Stimulated activated CD8-positive, alpha-beta memory T cell treated with anti-CD3 and anti-CD28 coated beads, Interleukin-7, amount 100 ng/mL, for 1 hour (primary cell): ENCODE measurements at places on chromosomes 3 and 15.

DNA sequence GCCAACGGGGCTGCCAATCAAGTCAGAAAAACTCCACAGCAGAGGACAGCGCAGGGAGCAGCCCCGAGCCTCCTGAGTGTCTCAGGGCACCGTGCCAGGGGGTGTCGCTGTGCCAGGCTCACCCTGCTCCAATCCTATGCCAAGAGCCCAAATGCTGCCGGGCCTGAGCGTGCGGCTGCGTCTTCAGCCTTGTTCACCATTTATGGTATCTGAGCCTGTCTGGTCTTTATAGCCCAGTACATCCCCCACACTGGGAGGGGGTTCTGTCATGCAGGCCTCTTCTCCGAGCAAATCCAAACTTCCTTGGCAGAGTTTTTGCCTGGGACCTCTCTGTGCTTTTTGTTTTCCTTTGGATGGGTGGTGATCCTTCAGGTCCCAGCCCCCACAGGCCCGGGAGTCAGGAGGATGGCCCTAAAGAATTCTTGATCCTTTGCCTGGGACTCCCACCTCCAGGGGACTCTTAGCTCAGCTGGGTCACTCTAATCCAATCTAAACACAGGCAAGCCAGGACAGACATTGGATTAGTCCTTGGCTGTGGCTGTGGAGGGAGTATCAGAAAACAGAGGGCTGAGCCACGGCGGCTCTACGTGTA is 135.1 kb upstream of the HACD2 start:
- no peak for DNase-seq

- no peak for DNase-seq
These were observed 302.2 kb upstream of the TPM1 start for GRCh38 chr15:62740141-62741004.

- no peak for DNase-seq
These were observed 67.9 kb downstream of the ATP8B4 start for GRCh38 chr15:50050986-50051743.

DNA sequence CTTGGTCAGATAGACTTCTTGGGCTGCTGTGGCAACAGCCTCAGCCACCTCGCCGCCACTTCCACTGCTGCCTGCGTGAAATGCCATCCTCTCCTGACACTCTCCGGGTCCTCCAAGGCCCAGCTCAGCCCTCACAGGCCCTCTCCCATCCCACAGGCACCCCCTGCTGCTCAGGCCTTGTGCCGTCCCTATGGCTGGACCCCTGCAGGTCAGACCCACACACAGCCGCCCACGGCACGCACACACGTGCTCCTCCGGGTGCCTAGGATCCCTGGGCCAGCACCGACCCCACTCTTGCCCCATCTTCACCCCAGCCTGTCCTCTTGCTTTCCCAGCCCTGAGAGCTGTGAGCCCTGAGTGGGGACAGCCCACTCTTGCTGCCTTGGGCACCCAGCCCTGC is 19.7 kb downstream of the CFAP100 start:
- DNase-seq: no peak

GRCh38 chr15:60683156-60683555 is 204.2 kb upstream of the ICE2 start:
- DNase-seq: no peak

- DNase-seq: no peak
These were observed 681 bp downstream of the TWF2 start for GRCh38 chr3:52238193-52238760.

GRCh38 chr3:34483311-34483887 is 685.0 kb downstream of the PDCD6IP start:
- DNase-seq: no peak
